Activated T-helper 1 cell treated with anti-CD3 and anti-CD28 coated beads, Interleukin-12 subunit alpha, Interleukin-12 subunit beta, Interleukin-2, Interleukin-4 antibody, amounts not matched to agents 30 ng/mL and 10 ng/mL and 1 ng/mL, durations not matched to agents 14 hours and 24 hours and 36 hours (primary cell): ENCODE measurements at places on chromosomes 1 and 21. TPM values are rescaled to one million over a fixed set of nuclear protein-coding genes. Genes with fewer than 3 reads are reported as not detected.

GRCh38 chr21:45309069-45309986, 21.6 kb upstream of the POFUT2 start:
- peak; percentile 18 for DNase-seq

DNA sequence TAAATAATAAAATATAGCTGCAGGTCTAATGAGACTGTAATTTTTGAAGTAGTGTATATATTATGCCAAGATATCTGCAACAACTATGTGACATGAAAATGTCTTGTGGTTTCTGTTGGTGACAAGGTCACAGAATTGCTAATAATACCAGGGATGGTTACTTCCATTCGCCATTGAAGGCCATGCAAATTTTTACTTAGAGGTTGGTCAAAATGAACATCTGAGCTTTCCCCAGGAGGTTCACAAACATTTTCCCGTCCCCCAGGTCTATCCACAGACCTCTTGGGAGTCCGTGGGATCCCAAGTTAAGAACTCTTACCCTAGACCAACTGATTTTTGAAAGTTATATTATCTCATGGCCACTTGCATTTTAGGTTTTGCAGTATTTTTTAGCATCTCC, 62.7 kb downstream of the BCL9 start:
- no peak for DNase-seq

- peak; percentile 27 for DNase-seq
These were observed at the start of gene SLAMF6 for GRCh38 chr1:160522622-160523345. Gene SLAMF6, minus strand, starts transcription at chr1:160523255. Its CDS starts 63 bp downstream, at chr1:160523192.

GRCh38 chr1:30198795-30199403, 524.5 kb downstream of the MATN1 start:
- DNase-seq = no peak

- DNase-seq = no peak
These were observed 51.6 kb downstream of the ZMYM4 start for GRCh38 chr1:35319988-35320713.

DNA sequence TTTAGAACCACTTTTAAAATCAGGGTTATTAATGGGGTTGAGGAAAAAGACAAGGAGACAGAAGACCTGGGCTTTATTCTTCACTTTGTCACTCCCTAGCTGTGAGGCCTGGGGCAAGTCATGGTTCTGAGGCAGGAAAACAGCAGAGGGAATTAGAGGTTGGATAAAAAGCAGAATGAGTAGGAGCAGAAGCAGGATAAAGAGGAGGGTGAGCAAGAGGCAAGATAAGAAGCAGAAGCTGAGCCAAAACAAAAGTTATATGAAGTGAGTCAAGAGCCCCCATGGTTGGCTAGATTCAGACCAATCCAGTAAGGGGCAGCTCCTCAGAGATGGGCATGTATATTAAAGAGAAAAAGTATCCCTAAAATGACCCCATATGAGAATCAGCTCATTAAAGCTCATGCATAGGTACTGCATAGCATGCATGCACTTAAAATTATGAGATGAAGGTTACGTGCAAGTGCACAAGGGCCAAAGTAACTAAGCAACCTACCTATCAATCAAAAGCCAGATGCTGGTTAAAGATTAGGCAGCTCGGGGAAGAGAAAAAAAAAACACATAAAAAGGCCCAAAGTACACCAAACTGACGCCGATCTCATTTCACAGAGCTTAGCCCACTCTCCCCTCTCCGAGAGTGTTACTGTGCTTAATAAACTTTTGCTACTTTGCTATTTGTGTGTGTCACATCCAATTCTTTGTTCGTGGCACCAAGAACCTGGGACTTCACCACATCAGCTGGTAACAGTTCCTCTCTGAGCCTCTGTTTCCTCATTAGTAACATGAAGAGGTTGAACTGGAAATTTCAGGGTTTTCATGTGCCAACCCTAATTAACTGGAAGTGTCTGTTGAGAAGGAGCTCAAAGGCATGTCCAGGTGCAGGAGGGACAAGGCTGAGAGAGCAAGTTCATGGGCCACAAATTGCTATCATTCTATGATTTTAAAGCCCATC, 2.2 kb downstream of the AVPR1B start:
- no peak for DNase-seq

GRCh38 chr1:106879538-106879937, 176.9 kb upstream of the PRMT6 start:
- DNase-seq = no peak

DNA sequence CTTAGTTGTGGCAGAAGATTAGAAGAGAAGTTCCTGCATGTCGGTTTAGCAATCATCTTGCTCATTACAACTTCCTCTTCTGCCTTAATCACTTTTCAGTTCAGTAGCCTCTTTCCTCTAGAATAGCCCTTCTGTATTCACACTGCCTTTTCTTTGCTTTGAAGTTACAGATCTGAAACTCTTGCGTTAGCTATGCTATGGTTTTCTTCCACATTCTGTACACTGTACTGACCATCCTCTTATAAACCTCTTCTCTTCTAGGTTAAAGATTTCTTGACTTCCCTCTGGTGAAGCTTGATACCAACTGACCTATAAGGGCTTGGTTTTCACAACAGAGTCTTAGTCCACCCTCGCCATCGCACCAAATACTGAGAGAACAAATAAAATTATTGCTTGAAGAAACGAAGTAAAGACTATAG, 35.0 kb downstream of the C21orf91 start:
- no peak for DNase-seq

GRCh38 chr1:220325306-220325995, 53.2 kb upstream of the RAB3GAP2 start:
- DNase-seq = no peak

GRCh38 chr1:95627244-95627643, 393.2 kb downstream of the RWDD3 start:
- no peak for DNase-seq

- DNase-seq = no peak
These were observed 3.4 kb downstream of the IGSF21 start for GRCh38 chr1:18110968-18111367.

Gene NR1I3
- not detected in 2 replicates for total RNA-seq

- peak; percentile 47 for DNase-seq
These were observed at the start of gene OLFML2B for GRCh38 chr1:162023547-162024501. Gene OLFML2B, minus strand, starts transcription at chr1:162023869. Its CDS starts 439 bp downstream, at chr1:162023430.

Gene PIGV
- 18.5 and 22.6 TPM in 2 replicates for total RNA-seq

Gene CELA3A
- total RNA-seq = not detected in 2 replicates

DNA sequence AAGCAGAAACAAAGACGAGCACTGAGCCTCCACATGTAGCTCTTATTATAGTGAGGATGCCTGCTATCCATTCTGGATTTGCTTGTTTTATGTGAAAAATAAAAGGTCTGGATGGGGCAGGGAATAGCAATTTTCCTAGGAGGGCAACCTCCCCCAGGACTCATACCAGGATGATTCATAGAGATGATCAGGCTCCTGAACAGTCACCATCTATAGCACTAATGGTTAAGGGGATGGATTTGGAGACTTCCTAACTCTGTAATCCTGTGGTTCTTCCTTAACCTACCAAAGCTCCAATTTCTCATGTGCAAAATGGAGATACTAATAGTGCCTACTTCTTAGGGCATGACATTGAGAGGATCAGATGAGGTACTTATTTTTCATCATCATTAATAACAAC, 34.5 kb upstream of the CD58 start:
- no peak for DNase-seq

GRCh38 chr1:36855699-36856494, 178.4 kb downstream of the GRIK3 start:
- no peak for DNase-seq

Gene PLCH2
- total RNA-seq = 2.5 and 2.9 TPM in 2 replicates

Gene BRINP3
- not detected in 2 replicates for total RNA-seq

Gene KIF2C
- 68.7 and 72.9 TPM in 2 replicates for total RNA-seq

GRCh38 chr21:37986751-37987399, 70.6 kb upstream of the KCNJ6 start:
- DNase-seq = no peak

DNA sequence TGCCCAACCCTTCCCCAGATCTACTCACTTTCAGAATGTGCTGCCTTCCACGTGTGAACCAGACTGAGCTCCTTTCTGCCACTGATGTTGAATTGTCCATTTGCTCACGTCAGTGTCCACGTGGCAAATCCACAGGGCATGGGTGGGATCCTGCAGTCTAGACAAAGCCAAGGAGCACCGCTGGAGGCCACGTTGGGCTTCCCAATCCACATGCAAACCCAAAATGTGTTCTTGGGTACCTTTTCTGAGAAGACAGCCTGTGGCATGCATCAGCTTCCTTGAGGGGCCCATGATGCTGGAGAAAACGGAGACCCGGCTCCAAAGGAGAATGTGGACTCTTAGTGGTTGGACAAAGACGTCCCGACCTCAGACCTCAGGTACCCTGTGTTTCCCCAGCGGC, 87.6 kb downstream of the PDE9A start:
- no peak for DNase-seq

Gene EXO1
- 52.2 and 58.0 TPM in 2 replicates for total RNA-seq

Gene IL19
- not detected in 2 replicates for total RNA-seq

Gene FMO5
- total RNA-seq = 0.17 TPM in 1 of 2 replicates, not detected in the other

- DNase-seq = no peak
These were observed 64.8 kb upstream of the TENT5C start for GRCh38 chr1:117541003-117541402.

Gene CD1B
- total RNA-seq = not detected in 2 replicates
